A549 treated with Hydrocortisone at 1 μM for 4 hours (cell line): ENCODE measurements at places on chromosomes 5 and 9. TPM values are rescaled to one million over a fixed set of nuclear protein-coding genes. Genes with fewer than 3 reads are reported as not detected.

The LCN9 gene
- total RNA-seq = 0.13 to 0.16 TPM in 2 of 5 replicates, not detected in the others

The MARVELD2 gene
- total RNA-seq = 2.0 to 4.3 TPM (median 2.4 TPM) in 5 replicates

The SMIM33 gene
- not detected in 5 replicates for total RNA-seq

The ZFP62 gene
- total RNA-seq = 7.8 to 9.5 TPM (median 9.3 TPM) in 5 replicates

The ANKRD34B gene
- total RNA-seq = 0.03 to 0.17 TPM (median 0.06 TPM) in 3 of 5 replicates, not detected in the others

The CARD9 gene
- total RNA-seq = 0.81 to 1.7 TPM (median 0.97 TPM) in 5 replicates

The GPR150 gene
- 0.06 to 0.23 TPM (median 0.16 TPM) in 5 replicates for total RNA-seq

The ADGRD2 gene
- not detected in 5 replicates for total RNA-seq

The TNFSF8 gene
- total RNA-seq = not detected in 5 replicates

The DAPK1 gene
- 15.6 to 28.8 TPM (median 24.0 TPM) in 5 replicates for total RNA-seq
